ENCODE measurements at places on chromosomes 2 and 18.

DNA sequence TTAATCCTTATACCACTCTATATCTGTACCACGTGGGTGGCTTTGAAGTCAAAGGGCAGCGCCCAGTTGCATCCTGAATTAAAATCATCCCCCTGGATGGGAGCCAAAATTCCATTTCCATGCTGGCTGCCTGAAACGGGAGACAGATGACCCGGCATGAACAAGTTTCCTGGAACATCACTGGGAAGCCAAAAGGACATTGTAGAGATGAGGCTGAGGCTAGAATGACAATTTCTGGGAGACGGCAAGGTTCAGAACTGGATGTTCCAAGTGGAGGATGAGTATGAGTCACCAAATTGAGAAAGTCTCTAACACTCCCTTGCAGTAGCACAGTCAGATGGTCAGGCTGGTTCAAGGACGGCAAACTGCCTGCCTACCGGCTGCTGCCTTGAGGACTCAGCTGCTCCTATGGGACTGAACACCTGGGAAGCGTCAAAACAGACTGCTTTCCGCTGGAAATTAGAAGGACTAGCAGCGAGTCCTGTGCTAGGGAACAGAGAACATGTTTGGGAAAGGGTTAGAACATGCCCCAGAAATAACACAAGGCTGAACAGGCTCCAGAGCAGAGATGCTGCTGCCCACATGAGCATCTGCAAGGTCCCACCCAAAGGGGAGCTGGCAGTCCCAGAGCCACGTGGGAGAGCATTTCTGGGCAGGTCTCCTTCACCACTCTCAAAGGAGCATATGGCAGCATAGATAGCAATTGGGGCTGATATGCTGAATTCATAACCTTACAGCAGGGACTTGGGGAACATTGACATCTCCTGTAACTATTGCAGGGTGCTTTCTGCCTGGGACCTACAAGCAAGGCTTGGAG, 32.0 kb downstream of the YPEL5 start:
- DNase-seq: no peak

DNA sequence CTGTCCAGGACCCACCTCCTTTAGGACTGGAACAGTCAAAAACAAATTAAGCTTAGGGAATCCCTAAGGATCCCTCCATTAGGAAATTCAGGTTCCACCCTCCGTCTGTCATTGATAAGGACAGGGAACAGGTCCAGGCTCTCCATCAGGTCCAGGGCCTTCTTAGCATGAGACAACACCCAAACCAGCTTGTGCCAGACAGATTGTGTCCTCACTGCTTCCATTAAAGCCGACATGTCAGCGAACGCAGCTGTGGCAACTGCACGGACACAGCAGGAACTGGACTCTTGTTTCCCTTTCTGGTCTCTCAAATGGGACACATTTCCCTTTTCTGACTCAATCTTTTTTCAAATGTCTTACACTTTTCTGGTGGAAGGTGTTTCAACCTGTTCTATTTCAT, 81.4 kb downstream of the BCL11A start:
- no peak for DNase-seq

DNA sequence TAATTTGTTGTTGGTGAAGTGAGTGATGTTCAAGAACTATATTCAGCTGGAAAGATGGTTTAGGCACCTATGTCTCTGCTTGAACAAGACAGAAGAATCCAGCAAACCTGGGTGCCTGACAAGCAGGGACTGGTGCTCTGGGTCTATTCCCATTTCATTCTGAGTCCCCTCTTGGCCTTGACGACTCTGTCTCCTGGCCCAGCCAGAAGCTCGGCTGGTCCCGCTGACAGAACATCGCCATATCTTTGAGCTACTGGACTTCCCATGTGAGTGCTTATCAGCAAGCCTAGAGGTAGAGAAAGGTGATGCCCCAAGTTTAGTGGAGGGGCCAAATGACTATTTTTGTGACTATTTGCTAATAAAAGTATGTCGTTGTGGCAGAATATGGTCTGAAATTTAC, 48.2 kb downstream of the SDC1 start:
- no peak for DNase-seq

- DNase-seq: no peak
These were observed 74.7 kb upstream of the PPM1B start for GRCh38 chr2:44093970-44094369.

- DNase-seq: no peak
These were observed 179.6 kb downstream of the FAM124B start for GRCh38 chr2:224222291-224222690.

GRCh38 chr2:150134223-150134857, 353.1 kb downstream of the RND3 start:
- DNase-seq: no peak

DNA sequence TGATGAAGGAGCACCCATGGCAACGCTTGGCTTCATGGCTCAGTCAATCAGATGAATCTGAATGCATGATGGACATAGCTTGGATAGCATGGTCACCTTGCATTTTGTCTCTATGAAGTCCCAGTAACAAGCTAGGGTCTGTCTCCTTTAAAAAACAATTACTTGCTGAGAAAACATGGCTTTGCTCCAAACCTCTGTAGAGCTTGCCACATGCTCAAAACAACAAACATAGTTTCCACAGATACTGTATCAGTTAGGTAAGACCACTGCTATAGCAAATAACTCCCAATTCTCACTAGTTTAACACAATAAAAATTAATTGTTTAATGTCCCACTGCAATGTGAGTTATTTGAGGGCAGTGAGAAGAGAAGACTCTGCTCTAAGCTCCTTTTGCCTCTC, 401.0 kb downstream of the IRS1 start:
- DNase-seq: no peak

DNA sequence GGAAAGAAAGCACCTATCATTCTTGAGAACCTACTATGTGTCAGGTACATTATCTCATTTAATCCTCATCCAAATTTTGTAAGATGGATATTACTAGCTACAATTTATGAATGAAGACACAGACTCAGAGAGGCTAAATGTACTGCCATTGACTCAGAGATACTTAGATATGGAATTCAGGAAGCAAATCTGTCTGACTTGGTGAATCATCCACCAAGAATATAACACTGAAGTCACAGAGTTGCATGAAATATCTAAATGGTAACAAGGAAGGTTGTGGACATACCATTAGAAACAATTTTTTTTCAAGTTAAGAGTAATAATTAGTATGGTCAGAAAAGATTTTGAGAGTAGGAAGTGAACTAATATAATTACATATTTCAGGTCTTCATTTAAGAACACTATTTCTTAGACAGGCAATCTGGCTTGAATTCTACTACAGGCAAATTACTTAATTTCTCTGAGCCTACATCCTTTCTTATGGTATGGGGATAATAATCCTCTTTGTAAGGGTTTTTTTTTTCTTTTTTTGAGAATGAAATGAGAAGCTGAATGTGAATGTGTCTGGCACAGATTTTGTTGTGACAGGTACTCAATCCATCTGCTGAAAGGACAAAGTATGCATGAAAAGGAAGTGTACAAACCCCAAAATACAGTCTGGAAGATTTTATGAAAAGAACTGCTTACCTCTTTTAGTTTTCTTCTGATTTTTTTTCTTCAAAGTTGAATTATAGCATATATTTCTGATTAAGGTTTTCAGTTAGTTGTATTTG, 14.8 kb upstream of the C2orf66 start:
- DNase-seq: no peak

DNA sequence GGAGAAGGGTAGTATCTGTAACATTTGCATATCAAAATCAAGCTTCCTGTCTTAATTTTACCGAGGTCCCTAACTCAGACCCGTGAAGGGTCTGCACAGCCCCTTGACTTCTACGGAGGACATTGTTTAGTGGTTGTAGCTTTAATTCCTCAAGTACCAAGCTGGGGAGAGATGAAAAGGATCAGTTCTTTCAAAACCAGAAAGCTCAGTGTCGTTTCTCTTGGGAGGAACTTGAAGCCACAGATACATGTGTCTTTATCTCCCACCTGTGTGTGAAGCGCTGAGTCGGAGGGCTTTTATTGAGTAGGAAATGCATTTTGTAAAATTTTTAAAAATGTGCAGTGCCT, 263.6 kb downstream of the GBX2 start:
- no peak for DNase-seq

DNA sequence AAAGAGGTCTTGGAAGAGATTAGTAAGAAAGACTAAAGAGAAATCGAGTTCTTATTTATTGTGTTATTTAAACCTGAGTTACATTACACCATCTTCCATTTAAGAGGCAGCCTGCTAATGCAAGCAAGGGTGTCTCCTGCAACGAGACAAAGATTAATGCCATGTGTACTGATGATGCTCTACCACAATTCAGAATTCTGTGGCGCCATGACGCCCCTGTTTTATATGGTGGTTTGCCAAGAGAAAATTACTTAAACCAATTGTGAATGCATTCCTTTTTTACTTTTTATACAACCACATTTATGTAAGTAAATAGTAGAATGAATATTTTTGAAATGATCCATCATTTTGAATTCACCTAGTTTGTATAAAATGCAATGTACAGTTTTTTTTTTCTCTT, 356.1 kb upstream of the ZEB2 start:
- DNase-seq: no peak

GRCh38 chr2:97992836-97993825, 2.6 kb downstream of the TMEM131 start:
- no peak for DNase-seq

- no peak for DNase-seq
These were observed 144.3 kb downstream of the BCL2 start for GRCh38 chr18:63175264-63175663.

DNA sequence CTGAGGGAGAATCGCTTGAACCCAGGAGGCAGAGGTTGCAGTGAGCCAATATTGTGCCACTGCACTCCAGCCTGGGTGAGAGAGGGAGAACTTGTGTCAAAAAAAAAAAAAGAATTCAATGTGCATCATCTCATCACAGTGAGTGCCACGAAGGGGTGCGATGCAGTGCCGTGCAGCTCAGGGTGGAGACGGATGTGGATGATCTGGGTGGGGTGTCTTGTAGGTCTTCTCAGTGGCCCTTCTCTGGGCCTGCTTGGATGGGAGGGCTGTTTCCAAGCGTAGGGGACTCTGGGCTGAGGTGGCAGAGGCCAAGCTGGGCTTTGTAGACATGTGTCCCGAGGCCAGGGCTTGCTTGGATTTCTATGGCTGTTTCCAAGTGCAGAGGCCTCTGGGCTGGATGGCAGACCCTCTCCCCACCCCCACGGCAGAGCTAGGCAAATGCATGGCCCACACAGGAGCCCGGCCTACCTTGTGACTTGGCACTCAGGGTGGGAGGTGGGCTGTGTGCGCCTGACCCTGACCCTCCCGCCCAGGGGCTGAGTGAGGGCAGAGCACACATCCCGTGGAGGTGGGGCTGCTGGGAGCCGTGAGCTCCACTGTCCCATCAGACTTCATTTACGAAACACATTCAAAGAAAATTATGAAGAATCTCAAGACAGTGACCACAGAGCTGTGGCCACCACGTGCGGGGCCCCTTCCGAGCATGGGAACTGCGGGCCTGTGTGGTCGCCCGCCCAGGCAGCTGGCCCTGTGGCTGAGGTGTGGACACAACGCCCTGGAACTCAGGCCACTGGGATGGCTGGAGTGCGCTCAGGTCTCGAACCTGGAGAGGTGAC, 76.4 kb downstream of the ASB1 start:
- DNase-seq: no peak

Measured in stimulated activated CD8-positive, alpha-beta memory T cell treated with anti-CD3 and anti-CD28 coated beads, Interleukin-7, amount 100 ng/mL, for 48 hours (primary cell).